Immature natural killer cell (primary cell): ENCODE measurements at places on chromosomes 2 and 18. TPM values are rescaled to one million over a fixed set of nuclear protein-coding genes. Genes with fewer than 3 reads are reported as not detected.

Gene IL1R2
- polyA plus RNA-seq, result 1.8 TPM

Gene CD207
- polyA plus RNA-seq, result 0.20 TPM

- DNase-seq, result no peak
These were observed 649.4 kb downstream of the CPS1 start for GRCh38 chr2:211205836-211206235.

DNA sequence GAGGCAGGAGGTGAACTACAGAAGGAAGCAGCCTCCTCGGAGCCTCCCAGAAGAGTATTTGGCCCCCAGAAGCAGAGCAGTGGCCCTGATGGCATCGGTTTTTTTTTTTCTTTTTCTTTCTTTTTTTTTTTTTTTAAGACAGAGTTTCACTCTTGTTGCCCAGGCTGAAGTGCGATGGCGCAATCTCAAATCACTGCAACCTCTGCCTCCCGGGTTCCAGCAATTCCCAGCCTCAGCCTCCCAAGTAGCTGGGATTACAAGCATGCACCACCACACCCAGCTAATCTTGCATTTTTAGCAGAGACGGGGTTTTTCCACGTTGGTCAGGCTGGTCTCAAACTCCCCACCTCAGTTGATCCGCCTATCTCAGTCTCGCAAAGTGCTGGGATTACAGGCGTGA lies 34.8 kb upstream of the NCKAP5 start:
- DNase-seq, result no peak

GRCh38 chr2:60706021-60706420 lies 50.0 kb upstream of the PAPOLG start:
- DNase-seq, result no peak

DNA sequence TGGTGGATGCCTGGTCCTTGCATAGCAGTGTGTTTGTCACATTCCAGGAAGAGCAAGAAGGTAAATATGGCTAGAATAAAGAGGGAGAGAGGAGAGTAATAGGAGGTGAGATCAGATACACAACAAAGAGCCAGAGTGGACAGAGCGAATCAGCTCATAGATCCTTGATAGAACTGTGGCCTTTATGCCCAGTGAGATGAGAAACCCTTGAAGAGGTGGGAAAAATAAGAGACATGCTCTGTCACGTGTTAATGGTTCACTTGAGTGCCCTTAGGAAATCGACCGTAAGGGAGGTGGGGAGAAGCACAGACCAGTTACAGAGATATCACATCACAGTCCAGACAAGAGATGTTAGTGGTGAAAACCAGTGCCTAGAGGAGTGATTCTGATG lies 84.7 kb upstream of the RAB27B start:
- no peak for DNase-seq

- DNase-seq, result no peak
These were observed 154.5 kb downstream of the SMAD2 start for GRCh38 chr18:47775961-47776360.
